Hematopoietic multipotent progenitor cell (in vitro differentiated cells): ENCODE measurements at places on chromosomes 7 and 10. TPM values are rescaled to one million over a fixed set of nuclear protein-coding genes. Genes with fewer than 3 reads are reported as not detected.

GRCh38 chr7:47992446-47992845 is 13.0 kb upstream of the HUS1 start:
- no peak for DNase-seq

Gene FAM131B
- total RNA-seq = 0.81 TPM

- no peak for DNase-seq
Measured at GRCh38 chr7:152144557-152145245, 119.2 kb downstream of the GALNT11 start.

Gene MRLN
- not detected for total RNA-seq

- no peak for DNase-seq
Measured at GRCh38 chr7:151537818-151538561, 18.3 kb upstream of the RHEB start.

Gene ALKBH4
- 39.6 TPM for total RNA-seq

DNA sequence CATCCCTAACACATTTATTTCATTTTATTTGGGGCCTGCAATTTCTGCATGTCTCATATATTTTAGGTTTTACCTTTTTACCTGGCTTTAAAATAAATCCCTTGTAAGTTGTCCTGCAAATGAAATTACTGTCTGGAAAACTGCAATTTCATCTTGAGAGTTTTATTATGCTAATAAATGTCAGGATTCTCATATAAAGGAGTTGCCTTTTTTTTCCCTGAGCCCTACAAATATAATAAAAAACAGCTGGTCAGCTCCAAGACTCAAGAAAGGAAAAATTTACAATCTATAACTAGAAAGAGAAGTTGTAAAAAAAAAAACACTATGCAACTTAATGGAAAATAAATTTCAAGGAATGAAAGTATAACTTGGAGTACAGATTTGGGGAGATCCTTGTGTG is 108.7 kb downstream of the SH2D4B start:
- no peak for DNase-seq

DNA sequence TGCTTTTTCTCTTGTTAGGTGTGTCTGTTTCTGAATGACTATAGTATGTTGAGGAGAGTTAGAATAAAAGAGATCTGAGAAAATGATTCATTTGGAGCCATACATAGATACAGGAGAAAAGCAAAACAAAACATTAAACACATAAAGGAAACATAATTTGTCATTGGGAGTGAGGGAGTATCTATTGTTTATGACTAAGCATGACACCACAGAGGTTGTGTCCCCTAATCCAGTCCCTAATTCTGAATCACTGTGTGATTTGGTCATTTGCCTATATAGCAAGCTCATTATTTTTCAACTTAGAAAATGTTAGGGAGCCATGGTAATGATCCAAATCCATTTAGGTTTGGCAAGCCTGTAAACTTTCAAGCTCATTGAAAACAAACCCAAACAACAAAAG is 132.3 kb upstream of the BMPER start:
- DNase-seq = no peak

DNA sequence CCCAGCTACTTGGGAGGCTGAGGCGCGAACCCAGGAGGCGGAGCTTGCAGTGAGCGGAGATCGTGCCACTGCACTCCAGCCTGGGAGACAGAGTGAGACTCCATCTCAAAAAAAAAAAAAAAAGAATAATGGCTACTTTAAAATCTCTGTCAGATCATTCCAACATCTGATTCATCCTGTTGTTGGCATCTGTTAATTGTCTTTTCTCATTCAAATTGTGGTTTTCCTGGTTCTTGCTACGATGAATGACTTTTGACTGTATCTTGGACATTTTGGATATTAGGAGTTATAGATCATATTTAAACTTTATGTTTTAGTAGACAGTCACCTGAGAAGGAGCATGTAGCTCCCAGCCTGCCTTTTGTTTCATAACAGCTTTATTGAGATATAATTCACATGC is 8.5 kb downstream of the TPST1 start:
- no peak for DNase-seq
